ENCODE measurements at places on chromosomes 7 and 10.

DNA sequence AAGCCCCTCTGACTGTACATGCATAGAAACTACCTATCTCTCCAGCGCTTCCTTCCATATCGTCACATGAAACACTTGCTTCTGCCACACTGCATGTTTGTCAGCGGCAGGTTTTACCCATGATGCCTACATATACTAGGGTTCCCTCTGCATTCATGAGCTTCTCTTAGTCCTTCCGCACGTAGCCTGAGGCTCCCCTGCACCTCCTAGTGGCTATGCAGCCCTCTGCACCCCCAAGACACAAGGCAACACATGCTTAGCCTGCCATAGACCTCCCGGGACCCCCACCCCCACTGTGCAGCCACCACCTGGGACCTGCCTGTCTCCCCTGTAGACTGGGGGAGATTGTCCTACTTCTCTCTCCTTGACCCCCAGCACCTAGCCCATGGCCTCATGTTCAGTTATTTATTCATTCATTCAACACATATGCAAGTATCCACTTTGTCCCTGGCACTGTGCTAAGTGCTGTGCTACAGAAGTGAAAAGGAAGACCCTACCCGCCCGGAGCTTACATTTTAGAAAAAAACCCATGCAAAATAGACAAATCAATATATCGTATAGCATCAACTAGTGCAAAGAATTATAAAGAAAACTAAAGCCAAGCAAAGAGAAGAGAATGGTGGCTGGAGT lies 23.5 kb downstream of the TMEM273 start:
- DNase-seq, result no peak

- DNase-seq, result no peak
Measured at GRCh38 chr7:85483177-85483576, 296.3 kb upstream of the SEMA3D start.

DNA sequence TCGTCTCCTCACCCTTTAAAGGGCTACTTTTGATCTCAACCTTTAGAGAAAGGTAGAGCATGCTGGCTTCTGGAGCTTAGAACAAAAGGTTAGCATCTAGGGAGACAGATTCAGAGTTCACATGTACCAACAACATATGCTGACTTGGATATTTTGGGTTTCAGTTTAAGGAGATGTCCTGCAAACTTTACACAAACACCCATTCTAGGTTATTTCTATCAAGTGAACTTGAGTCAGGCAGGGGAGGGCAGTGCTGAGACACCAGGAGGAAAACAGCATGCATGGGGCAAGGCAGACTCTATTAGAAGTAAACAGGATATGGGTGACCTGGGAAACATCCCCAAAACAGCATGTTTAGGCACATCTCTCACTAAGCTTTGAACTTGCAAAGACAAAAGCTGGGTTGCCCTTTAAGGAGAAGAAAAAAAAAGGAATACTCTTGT lies 43.8 kb downstream of the ARL4A start:
- no peak for DNase-seq

GRCh38 chr10:125129076-125129458 lies 31.3 kb downstream of the CTBP2 start:
- no peak for DNase-seq

DNA sequence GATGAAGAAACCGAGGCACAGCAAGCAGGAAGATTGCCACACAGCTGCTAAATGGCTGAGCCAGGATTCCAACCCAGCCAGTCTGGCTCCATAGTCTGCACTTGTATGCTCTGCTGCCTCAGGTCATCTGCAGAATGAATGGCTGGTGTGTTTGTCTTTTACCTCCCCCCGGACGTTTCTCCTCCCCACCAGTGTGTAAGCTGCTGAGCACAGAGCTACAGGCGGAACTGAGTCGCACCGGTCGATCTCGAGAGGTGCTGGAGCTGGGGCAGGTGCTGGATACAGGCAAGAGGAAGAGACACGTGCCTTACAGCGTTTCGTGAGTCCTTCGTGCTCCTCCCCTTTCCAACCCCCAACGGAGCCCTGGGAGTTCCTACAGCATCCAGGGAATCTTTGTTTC lies 2.6 kb downstream of the CNPY4 start:
- no peak for DNase-seq

DNA sequence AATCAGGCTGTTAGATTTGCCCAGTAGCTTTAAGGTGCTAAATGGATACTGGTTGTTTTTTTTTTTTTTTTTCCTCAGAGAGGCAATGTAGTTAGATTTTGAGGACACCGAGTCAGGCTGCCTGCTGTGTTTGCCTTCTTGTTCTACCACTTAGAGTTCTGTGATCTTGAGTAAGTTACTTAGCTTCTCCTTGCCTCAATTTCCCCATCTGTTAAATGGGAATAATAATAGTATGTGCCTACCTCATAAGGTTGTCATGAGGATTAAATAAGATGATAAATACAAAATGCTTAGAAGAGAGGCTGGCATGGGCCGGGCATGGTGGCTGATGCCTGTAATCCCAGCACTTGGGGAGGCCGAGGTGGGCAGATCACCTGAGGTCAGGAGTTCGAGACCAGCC lies 14.6 kb downstream of the MORN4 start:
- no peak for DNase-seq

All from T-helper 9 cell (primary cell).